Fibroblast of skin of back (primary cell): ENCODE measurements at places on chromosomes 12 and 14.

- no peak for DNase-seq
Measured at GRCh38 chr12:45285717-45286116, 69.8 kb downstream of the ANO6 start.

- DNase-seq: no peak
Measured at GRCh38 chr12:18919871-18920511, 182.1 kb downstream of the CAPZA3 start.

GRCh38 chr12:45439039-45439438, 223.1 kb downstream of the ANO6 start:
- DNase-seq: no peak

DNA sequence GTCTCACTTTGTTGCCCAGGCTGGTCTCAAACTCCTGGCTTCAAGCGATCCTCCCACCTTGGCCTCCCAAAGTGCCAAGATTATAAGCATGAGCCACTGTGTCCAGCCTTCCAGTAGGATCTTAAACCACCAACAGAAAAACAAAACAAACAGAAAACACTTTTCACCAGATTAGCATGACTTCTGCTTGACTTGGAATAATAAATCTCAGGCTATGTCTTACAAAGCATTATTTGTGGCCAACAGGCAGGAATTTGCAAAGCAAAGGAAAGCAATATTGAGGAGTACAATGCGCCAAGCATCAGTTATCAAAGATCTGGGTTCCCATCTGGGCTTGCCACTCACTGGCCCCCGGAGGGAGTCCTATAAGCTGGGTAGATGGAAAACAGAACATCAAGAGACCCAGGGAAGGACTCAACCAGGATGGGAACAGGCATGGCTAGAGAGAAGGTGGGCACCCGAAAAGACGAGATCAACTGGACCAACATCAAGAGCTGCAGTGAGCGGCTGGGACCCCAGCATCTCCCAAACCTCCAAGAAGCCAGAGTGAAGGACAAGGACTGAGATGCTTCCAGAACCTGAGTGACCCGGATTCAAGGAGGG, 101.2 kb downstream of the TMEM30B start:
- peak; percentile 75 for DNase-seq

GRCh38 chr14:58563978-58564377, 73.8 kb upstream of the DACT1 start:
- DNase-seq: peak; percentile 34

GRCh38 chr14:26200687-26201086, 397.1 kb downstream of the NOVA1 start:
- peak; percentile 74 for DNase-seq

- DNase-seq: peak; percentile 78
Measured at GRCh38 chr14:54364555-54365415, 32.0 kb upstream of the CDKN3 start.

DNA sequence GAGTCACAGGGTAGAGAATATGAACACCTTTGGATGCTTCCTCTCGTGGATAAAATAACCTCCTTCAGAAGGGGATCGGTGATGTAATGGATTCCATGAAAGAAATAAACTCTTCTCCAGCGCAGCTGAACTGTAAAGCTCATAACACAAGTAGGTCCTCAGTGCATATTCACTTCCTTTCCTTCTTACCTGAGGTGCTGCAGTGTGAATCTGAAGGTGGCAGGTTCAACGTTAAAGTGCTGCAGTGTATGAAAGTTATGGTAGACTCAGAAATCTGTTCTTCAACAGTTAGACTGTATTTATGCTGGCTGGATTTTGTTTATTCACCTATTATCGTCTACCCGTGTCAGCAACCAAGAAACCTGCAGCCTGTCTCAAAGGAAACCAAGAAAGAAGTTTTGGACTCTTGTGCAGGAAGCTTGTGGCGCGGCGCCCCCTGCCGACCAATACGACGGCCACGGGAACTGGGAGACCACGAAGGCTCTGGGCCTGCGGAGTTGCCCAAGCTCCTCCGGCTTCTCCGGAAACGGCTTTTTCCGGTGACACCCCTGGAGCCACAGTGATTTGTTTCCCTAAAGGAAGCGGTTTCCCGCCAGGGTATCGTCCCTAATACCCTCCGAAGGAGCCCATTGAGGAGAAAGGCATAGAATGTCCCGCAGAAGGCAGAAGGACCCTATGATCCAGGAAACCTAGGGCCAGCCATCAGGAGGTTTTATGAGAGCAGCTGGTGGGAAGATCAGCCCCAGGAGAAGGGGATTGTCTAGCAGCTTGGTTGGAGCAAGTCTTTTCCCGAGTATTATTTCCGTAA, 17.6 kb upstream of the RNASE3 start:
- peak; percentile 63 for DNase-seq

DNA sequence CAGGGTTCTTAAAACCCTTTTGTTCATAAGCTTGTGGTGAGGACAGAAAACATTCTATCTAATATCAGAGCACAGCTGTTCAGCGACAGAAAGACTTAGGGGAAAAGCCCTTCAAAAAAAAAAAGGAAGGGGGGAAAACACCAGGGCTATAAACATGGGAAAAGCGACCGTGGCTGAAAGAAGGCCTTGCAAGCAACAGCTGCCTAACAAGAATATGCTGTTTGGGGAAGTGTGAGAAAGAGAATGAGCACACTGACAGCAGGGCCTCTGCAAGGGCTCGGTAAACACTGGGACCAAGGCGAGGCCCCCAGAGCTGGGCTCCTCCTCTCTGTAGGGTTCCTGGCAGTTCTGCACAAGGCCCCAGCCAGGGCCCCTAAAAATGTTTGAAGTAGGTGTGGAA, 27.4 kb upstream of the CCND2 start:
- no peak for DNase-seq

GRCh38 chr14:35576260-35576659, 42.3 kb downstream of the INSM2 start:
- peak; percentile 17 for DNase-seq
